Fibroblast of lung (primary cell): ENCODE measurements at places on chromosomes 3 and 15. TPM values are rescaled to one million over a fixed set of nuclear protein-coding genes. Genes with fewer than 3 reads are reported as not detected.

OR5K4 gene
- total RNA-seq, result not detected in 2 replicates

PROS1 gene
- total RNA-seq, result 33.0 and 48.8 TPM in 2 replicates

C3orf20 gene
- total RNA-seq, result not detected in 2 replicates

CRABP1 gene
- total RNA-seq, result not detected in 2 replicates

CHRNA5 gene
- under 0.01 and 0.17 TPM in 2 replicates for total RNA-seq

SGO1 gene
- 0.26 and 1.8 TPM in 2 replicates for total RNA-seq

TTLL13 gene
- under 0.01 TPM in 1 of 2 replicates, not detected in the other for total RNA-seq

CYP1A2 gene
- total RNA-seq, result not detected in 2 replicates

PFKFB4 gene
- 6.7 and 12.2 TPM in 2 replicates for total RNA-seq

IFT80 gene
- total RNA-seq, result 75.0 and 76.5 TPM in 2 replicates

XCR1 gene
- under 0.01 TPM in 1 of 2 replicates, not detected in the other for total RNA-seq

NECTIN3 gene
- 45.2 and 58.1 TPM in 2 replicates for total RNA-seq

TRH gene
- not detected in 2 replicates for total RNA-seq

PLA2G4B gene
- total RNA-seq, result 0.99 and 1.3 TPM in 2 replicates

PYGO1 gene
- 7.7 and 10.1 TPM in 2 replicates for total RNA-seq

UROC1 gene
- not detected in 2 replicates for total RNA-seq

DIPK2A gene
- 67.5 and 96.1 TPM in 2 replicates for total RNA-seq

CERS3 gene
- total RNA-seq, result not detected in 2 replicates

PATL2 gene
- 0.77 and 1.3 TPM in 2 replicates for total RNA-seq

LXN gene
- total RNA-seq, result 168 and 495 TPM in 2 replicates

SLC28A2 gene
- not detected in 2 replicates for total RNA-seq

SH2D7 gene
- total RNA-seq, result not detected in 2 replicates

IL5RA gene
- total RNA-seq, result not detected in 2 replicates

STAC gene
- total RNA-seq, result 6.8 and 9.0 TPM in 2 replicates

CDCP1 gene
- 16.9 and 56.1 TPM in 2 replicates for total RNA-seq

RHCG gene
- total RNA-seq, result under 0.01 TPM in 1 of 2 replicates, not detected in the other

VWA5B2 gene
- not detected in 2 replicates for total RNA-seq

MINAR1 gene
- total RNA-seq, result 0.26 and 0.33 TPM in 2 replicates
